ENCODE measurements at places on chromosomes 2 and 18. TPM values are rescaled to one million over a fixed set of nuclear protein-coding genes. Genes with fewer than 3 reads are reported as not detected.

Gene ITGA6
- total RNA-seq, result 17.7 TPM

Gene GNAL
- total RNA-seq, result 0.33 TPM

Gene SLC35F5
- 18.4 TPM for total RNA-seq

Gene TNFAIP6
- not detected for total RNA-seq

Gene CSRNP3
- not detected for total RNA-seq

Gene ASXL3
- total RNA-seq, result not detected

Gene MYO1B
- 2.1 TPM for total RNA-seq

Gene EPHA4
- 11.8 TPM for total RNA-seq

Gene ANKRD30B
- not detected for total RNA-seq

Gene BOLL
- not detected for total RNA-seq

GRCh38 chr2:68387408-68388350 is 22.6 kb downstream of the PLEK start:
- H3K4me1 ChIP-seq, result peaks cover 40% of the 10 kb centered on the region
- peaks cover 6% of the 10 kb centered on the region for H3K27me3 ChIP-seq

GRCh38 chr2:174682007-174682577 is 82.2 kb downstream of the CHRNA1 start:
- peaks cover 68% of the 10 kb centered on the region for H3K4me1 ChIP-seq
- no peaks in the 10 kb centered on the region for H3K27me3 ChIP-seq
- peak overlapping the region; percentile 79 for H3K4me3 ChIP-seq
- H3K27ac ChIP-seq, result peak overlapping the region; percentile 72
- peak; percentile 33 for DNase-seq

GRCh38 chr2:113176696-113177355 is 3.1 kb downstream of the PSD4 start:
- no peak for DNase-seq
- peak overlapping the region; percentile 58 for H3K27ac ChIP-seq
- H3K36me3 ChIP-seq, result peaks cover 84% of the 10 kb centered on the region

DNA sequence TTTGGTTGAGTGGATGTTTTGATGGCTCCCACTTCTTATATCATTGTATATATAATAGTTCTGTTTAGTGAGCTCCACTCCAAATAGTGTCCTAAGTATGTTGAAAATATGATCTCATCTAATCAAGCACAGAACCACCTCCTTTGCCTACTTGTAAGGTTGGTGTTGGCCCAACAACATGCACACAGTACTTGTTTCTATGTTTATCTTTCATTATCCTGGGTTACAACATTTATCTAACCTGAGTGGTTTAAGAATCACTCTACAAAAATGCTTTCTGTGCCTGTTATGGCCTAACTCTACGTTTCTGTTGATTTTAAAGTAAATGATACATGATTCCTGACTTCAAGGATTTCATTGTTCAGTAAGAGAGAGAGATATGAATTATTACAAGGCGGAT is 281.9 kb downstream of the FIGN start:
- H3K27ac ChIP-seq, result no peak overlapping the region
- H3K27me3 ChIP-seq, result no peaks in the 10 kb centered on the region
- no peak for DNase-seq
- no peaks in the 10 kb centered on the region for H3K4me1 ChIP-seq
- no peak overlapping the region for H3K4me3 ChIP-seq

GRCh38 chr2:202636213-202636513 is 1.4 kb downstream of the FAM117B start:
- peak overlapping the region; percentile 70 for H3K4me3 ChIP-seq
- H3K36me3 ChIP-seq, result peaks cover 2% of the 10 kb centered on the region
- DNase-seq, result no peak
- H3K4me1 ChIP-seq, result peaks cover 45% of the 10 kb centered on the region
- H3K27me3 ChIP-seq, result no peaks in the 10 kb centered on the region

- no peak overlapping the region for H3K4me3 ChIP-seq
- H3K27me3 ChIP-seq, result no peaks in the 10 kb centered on the region
- no peak overlapping the region for H3K27ac ChIP-seq
- no peaks in the 10 kb centered on the region for H3K4me1 ChIP-seq
- DNase-seq, result no peak
Observed at GRCh38 chr2:76517574-76517909, 806.8 kb upstream of the GCFC2 start.

DNA sequence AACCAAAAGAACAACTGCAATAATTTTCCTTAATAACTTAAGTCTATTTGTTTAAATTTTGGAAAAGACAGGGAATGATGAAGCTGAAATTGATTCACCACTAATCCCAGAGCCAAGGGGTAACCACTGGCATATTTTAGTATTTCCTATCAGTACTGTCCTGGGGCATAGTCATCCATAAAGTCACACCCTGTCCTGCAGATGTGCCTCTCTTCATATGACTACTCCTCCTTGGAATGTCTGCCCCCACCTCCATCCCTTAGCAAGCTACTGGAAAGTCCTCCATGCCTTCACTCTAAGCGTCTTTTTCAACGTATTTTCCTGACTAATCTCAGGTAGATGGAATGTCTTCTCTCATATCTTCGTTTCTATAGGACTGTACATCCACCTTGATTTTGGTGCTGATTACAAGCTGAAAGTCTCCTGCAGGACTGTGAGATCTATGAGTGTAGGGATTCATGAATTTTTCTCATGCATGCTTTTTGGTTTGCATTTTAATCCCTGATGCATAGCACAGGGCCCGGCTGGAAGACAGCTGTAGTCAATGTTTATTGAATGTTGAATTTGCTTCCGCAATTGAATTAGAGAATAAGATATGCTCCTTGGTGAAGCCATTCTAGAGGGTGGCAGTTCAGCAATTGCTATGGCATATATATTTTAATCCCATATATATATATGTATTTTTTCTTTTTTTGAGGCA is 85.6 kb downstream of the MOGAT1 start:
- no peak overlapping the region for H3K27ac ChIP-seq
- peaks cover 9% of the 10 kb centered on the region for H3K27me3 ChIP-seq
- H3K36me3 ChIP-seq, result no peaks in the 10 kb centered on the region
- peaks cover 8% of the 10 kb centered on the region for H3K4me1 ChIP-seq

DNA sequence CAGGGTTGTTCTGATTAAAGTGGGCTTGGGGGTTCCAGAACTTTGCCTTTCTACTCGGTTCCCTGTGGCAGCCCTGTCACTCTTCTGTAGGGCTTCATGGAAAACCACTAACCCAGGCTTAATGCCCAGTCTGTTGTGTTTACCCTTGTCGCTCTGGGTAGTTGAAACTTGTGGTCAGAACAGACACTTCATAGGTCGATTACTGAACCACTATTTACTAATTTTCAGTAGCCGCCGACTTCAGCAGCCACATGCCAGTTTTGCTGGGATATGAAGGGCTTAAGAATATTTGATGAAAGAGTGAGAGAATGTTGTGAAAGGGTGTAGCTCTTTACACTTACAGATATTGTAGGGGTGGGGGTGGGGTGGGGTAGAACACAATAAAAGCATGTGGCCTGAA is 362.3 kb downstream of the RND3 start:
- no peaks in the 10 kb centered on the region for H3K27me3 ChIP-seq
- H3K4me1 ChIP-seq, result no peaks in the 10 kb centered on the region
- no peak overlapping the region for H3K4me3 ChIP-seq

DNA sequence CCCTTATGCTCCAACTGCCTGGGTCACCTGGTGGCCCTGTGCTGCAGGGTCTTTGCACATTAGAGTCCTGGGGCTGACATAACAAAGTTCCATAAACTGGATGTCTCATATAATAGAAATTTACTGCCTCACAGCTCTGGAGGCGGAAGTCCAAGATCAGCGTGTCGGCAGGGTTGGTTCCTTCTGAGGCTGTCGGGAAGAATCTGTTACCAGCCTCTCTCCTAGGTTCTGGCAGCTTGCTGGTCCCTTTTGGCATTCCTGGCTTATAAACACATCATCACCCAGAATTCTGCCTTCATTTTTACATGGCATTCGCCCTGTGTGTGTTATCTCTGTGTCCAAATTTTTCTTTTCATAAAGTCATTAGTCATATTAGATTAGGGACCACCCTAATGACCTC is 170.5 kb downstream of the NDUFA10 start:
- H3K27me3 ChIP-seq, result peaks cover 17% of the 10 kb centered on the region
- H3K36me3 ChIP-seq, result no peaks in the 10 kb centered on the region
- no peak overlapping the region for H3K4me3 ChIP-seq
- no peaks in the 10 kb centered on the region for H3K4me1 ChIP-seq

- H3K27ac ChIP-seq, result no peak overlapping the region
- no peaks in the 10 kb centered on the region for H3K36me3 ChIP-seq
- no peaks in the 10 kb centered on the region for H3K27me3 ChIP-seq
- H3K4me1 ChIP-seq, result no peaks in the 10 kb centered on the region
Observed at GRCh38 chr18:29361843-29362242, 1184.9 kb upstream of the CDH2 start.

DNA sequence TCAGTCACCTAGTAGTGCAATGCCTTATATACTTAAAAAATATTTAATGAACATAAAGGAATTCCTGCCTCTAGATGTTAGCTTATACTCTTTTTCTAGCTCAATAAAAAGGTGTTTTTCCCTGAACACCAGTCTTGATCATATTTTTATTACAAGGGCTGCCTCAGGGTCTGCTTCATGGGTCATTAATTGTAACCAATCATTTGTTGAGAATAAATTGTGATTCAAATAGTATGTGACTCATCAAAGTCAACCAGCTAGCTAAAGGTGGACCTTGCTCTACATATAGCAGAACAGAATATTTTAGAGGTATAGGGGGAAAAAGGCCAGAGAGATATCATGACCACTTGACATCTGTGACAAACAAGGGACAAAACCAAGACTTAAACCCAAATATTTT is 114.0 kb downstream of the PIK3C3 start:
- no peak overlapping the region for H3K4me3 ChIP-seq
- no peaks in the 10 kb centered on the region for H3K27me3 ChIP-seq
- H3K27ac ChIP-seq, result no peak overlapping the region
- DNase-seq, result no peak
- peaks cover 71% of the 10 kb centered on the region for H3K36me3 ChIP-seq

GRCh38 chr18:23693846-23694245 is 4.6 kb downstream of the LAMA3 start:
- no peaks in the 10 kb centered on the region for H3K36me3 ChIP-seq
- H3K27ac ChIP-seq, result no peak overlapping the region
- H3K4me3 ChIP-seq, result no peak overlapping the region
- peaks cover 8% of the 10 kb centered on the region for H3K4me1 ChIP-seq
- no peak for DNase-seq
- peaks cover 35% of the 10 kb centered on the region for H3K27me3 ChIP-seq

- H3K4me3 ChIP-seq, result peak overlapping the region; percentile 100
- H3K36me3 ChIP-seq, result peaks cover 64% of the 10 kb centered on the region
- H3K27ac ChIP-seq, result peak overlapping the region; percentile 97
- no peak for DNase-seq
Observed at GRCh38 chr2:101305035-101305434, 3.5 kb downstream of the RNF149 start.
